ENCODE measurements at places on chromosomes 2 and 18.

GRCh38 chr2:99821572-99821971 lies 320.8 kb downstream of the AFF3 start:
- no peak for DNase-seq

GRCh38 chr2:3009483-3009882 lies 368.1 kb downstream of the EIPR1 start:
- DNase-seq, result no peak

- DNase-seq, result no peak
Observed at GRCh38 chr2:17257189-17257909, 260.9 kb downstream of the RAD51AP2 start.

DNA sequence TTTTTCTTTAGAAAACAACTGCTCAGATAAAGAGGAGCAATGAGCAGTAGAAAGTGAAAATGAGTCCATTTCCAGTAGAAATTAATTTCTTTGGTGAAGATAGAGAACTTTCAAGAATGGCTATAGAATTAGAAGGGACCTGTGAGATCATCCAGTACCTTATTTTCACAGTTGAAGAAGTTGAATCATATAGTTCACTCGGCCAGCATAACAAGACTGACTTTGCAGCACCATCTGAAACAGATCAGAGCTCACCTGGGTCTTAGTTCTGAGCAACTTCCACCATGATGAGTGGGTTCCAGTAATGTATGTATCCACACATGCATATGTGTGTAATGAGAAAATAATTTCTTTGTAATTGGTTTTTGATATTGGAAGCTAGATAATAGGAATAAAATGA lies 58.6 kb downstream of the CERS6 start:
- DNase-seq, result no peak

GRCh38 chr2:11157296-11157695 lies 2.0 kb downstream of the SLC66A3 start:
- no peak for DNase-seq

GRCh38 chr2:107258531-107259407 lies 372.8 kb upstream of the ST6GAL2 start:
- DNase-seq, result no peak

- DNase-seq, result no peak
Observed at GRCh38 chr2:239358062-239358754, 42.6 kb downstream of the HDAC4 start.

- DNase-seq, result no peak
Observed at GRCh38 chr2:148704247-148704646, 59.7 kb downstream of the EPC2 start.

DNA sequence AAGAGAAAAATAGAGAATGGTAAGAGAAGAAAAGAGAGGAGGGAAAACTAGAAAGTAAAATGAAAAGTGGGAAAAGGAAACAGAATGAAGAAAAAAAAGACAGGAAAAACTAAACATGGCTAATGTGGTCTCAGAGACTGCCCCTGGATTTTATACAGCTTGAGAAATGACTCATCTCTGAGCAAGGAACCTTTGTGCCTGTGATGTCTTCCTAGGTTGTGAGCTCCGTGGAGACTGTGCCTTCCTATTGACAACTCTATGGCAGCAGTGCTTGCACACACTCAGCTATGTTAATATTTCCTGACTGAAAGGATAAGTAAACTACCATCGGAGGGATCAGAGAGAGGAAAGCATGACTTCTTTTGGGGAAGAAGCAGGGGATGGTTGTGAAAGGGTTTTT lies 203.8 kb downstream of the RDH14 start:
- DNase-seq, result no peak

- no peak for DNase-seq
Observed at GRCh38 chr2:120949027-120949956, 213.6 kb downstream of the GLI2 start.
